ENCODE measurements at places on chromosomes 5 and 9.

GRCh38 chr9:128245421-128246151, 30.2 kb downstream of the GOLGA2 start:
- DNase-seq: no peak

GRCh38 chr9:132869266-132869665, 8.8 kb downstream of the AK8 start:
- DNase-seq: no peak

DNA sequence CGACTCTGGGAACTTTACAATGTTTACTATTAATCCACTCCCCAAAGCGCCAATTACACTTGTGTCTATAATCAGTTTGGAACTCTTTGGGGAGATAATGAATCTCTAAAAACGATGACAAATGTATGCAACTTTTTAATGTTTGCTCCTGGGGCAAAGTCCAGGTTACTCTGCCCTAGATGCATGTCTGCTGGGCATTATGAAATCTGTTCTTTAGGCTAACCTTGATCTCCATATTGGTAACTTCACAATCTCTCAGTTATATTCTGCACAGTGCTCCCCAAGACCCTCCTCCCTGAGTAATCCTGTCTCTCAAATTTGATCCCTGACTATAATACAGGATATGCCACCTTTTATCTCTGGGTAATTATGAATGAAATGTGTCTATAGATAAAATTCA, 152.2 kb upstream of the TRPM3 start:
- DNase-seq: no peak

- no peak for DNase-seq
These were observed 220.0 kb downstream of the MARCHF11 start for GRCh38 chr5:15959370-15960164.

DNA sequence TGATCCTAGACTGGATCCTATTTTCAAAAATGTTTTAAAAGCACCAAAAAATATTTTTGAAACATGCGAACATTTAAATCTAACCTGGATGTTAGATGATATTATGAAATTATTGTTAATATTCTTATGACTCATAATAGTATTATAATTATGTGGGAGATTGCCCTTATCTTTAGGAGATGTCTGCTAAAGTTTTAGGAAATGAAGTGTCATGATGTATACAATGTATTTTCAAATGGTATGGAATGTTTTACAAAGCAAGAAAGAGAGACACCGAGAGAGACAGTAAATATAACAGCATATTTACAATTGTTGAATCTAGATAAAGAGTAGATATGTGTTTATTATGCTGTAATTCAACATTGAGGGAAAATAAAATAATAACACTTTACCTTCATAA, 455.9 kb downstream of the ACTL7B start:
- DNase-seq: no peak

GRCh38 chr5:140677947-140678346, 4.6 kb upstream of the DND1 start:
- no peak for DNase-seq

GRCh38 chr5:159135896-159136531, 36.3 kb upstream of the EBF1 start:
- no peak for DNase-seq

- DNase-seq: no peak
These were observed 75.1 kb upstream of the SMIM23 start for GRCh38 chr5:171710451-171711024.

GRCh38 chr9:6564360-6564759, 81.2 kb downstream of the GLDC start:
- no peak for DNase-seq

DNA sequence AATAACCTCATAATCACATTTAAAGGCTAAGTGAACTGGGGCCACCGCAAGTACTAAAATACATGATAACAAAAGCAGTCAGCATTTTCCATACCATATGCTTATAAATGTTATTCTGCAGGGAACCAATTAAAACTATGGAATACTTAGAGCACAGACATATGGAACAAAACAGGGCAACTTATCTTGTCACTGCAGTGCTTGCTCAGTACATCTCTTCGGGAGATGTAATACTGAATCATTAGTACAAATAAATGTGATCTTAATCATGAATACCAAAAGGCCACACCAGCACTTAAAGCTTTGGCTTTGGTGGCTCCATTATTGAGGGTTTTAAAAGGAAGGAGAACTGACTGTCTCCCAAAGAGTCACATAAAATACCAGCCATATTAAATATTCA, 32.1 kb downstream of the PRUNE2 start:
- DNase-seq: no peak

DNA sequence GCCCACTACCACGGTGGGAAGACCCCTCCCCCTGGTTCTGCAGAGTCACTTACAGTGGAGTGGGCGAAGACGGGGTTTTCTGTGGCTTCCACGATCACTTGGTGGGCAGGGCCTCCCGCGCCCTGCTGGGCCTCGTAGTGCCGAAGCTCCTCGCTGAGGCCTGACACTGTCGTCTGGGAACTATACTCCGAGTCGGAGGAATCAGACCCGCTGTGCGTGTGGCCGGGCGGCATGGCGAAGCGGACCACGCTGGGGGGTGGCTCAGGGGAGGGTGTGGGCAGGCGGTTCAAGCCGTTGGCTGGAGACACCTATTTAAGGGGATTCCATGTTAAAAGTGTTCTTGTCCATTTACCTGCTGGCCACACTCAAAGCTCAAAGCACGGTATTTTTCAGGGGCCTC, 67.8 kb downstream of the PTCH1 start:
- no peak for DNase-seq

DNA sequence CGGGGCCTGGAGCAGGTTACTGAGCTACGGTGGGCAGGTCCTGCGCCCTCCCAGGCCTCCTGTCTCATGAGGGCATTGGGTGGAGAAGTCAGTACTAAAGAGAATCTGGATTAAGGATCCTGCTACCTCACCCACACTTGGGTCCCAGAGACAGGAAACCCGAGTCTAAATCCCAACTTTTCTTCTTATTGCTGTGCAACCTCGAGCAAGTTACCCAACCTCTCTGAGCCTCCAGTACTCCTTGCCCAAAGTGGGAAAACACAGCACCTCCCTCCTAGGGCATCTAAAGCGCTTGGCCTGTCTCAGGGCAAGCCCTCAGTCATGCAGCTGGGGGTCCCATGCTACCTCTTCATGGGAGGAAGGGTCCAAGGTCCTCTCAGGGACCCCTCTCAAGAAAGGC, 28.2 kb downstream of the ASS1 start:
- DNase-seq: no peak

DNA sequence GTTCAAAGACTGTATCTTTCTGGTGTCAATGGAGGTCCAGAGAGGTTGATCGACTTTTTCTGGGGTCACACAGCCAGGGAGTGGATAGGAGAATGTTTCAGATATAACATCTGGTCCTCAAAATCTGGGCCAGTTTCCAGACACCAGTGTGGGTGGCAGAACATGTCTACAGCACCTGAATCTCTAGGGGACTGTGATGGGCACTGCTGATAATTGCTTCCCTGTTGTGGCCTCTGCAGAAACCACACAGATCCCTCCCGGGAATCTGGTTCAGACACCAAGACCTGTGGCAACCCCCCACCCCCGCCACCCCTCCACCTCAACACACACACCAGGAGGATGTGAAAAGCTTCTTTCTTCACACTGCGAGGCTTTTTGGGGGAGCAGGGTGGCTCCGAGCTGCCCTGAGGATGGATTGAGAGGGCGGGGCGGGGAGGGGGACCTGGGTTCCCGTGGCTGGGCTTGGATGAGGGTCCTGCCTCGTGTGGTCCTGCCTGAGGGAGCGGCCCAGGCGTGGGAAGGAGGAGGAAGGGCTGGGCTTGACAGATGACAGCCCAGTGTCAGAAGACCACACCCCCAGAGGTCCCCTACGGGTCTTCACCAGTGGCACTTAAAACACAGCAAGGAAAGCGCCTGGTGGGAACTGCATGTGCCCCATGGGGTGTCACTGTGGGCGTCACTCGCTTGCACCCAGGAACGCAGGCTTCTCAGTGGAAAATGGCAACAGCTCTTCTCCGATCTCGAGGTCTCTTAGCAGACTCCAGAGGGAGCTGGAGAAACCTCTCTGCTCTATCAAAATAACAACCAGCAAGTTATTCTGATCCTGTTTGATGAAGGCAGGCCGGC, 55.2 kb downstream of the TRIP13 start:
- DNase-seq: no peak

GRCh38 chr9:79120941-79121340, 450.8 kb upstream of the TLE4 start:
- no peak for DNase-seq

DNA sequence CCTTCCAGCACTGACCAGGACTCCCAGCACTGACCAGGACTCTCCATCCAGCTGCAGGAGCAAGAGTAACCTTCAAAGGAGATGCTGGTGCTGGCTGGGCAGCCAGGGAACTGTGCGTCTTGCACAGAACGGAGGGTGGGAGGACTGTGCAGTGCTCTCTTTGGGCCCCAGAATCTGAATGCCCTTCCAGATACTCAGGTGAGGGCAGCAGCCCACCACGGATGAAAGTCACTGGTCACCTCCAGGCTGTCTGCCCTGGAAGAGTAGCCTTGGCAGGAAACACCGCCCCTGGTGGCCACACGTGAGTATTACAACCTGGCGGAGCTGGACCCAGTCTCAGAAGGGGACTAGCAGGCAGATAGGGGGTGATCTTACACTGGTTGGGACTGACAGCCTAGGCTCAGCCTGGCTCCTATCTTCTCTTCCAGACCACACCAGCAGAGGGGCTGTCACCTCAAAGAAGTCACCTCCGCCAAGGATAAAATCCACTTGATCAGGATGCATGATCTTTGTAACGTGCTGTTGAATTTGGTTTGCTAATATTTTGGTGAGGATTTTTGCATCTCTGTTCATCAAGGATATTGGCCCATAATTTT, 4.8 kb upstream of the SARDH start:
- peak; percentile 73 for DNase-seq

DNA sequence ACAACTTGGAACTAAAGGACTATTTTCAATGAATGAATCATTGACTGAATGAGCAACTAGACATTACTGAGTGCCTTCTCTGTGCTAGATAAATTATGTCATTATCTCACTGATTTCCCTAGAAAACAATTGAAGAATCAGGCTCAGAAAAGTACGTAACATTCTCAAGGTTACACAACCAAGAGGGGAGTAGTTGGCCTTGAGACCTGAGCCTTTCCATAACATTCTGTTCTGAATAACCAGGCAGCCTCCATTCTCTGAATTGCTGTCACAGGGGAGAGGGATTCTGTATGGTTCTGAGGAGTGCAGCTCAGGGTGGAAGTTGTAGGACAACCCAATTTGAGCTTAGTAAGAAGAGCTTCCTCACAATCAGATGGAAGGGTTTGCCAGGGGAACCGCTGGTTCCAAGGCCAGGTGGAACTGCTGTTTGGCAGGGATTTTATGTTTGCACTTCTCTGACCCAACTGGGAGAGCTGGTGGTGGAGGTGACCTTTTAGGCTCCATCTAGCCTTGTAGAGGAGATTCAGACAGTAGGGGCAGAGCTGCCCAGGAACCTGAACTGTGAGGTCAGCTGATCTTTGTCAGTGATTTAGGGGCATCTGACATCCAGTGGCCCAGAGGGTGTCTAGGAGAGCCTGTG, 16.3 kb downstream of the POLR1E start:
- no peak for DNase-seq

GRCh38 chr9:69468380-69468779, 143.4 kb downstream of the ENTREP1 start:
- DNase-seq: no peak

DNA sequence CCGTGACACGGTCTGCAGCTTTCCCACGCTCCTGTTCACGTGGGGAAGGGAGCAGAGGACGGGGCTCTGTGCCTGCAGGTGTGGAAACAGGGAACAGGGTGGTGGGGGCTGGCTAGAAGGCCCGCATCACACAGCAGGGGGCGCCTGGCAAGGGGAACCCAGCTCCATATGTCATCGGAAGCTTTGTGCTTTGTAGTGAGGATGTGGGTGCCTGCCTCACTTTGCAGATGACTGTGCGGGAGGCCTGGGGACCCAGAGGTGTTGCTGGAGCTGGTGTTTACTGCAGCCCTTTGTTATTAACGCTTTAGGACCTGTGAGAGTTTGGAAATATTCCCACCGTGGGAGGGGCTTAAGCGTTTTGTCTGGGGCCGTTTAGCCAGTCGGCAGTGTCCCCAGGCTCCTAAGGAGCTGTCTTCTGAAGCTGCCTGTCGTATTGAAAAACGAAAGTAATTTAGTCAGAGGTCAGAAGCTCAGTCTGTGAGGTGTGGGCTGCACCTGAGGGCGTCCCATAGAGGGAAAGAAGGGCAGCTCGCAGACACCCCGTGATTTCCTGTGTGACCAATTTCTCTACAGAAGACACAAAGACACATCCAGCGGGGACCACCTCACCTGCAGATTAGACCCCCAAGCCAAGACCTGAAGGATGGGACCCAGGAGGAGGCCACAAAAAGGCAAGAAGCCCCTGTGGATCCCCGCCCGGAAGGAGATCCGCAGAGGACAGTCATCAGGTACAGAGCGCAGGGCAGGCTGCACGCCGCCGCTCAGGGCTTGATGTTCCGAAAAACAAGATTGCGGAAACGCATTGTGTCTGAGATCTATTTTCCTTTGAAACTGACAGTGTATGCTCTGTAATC, 9.1 kb downstream of the MAN1B1 start:
- DNase-seq: peak; percentile 68

GRCh38 chr5:107519900-107520354, 150.8 kb downstream of the EFNA5 start:
- DNase-seq: no peak

GRCh38 chr5:90071066-90071465, 338.5 kb downstream of the CETN3 start:
- no peak for DNase-seq

DNA sequence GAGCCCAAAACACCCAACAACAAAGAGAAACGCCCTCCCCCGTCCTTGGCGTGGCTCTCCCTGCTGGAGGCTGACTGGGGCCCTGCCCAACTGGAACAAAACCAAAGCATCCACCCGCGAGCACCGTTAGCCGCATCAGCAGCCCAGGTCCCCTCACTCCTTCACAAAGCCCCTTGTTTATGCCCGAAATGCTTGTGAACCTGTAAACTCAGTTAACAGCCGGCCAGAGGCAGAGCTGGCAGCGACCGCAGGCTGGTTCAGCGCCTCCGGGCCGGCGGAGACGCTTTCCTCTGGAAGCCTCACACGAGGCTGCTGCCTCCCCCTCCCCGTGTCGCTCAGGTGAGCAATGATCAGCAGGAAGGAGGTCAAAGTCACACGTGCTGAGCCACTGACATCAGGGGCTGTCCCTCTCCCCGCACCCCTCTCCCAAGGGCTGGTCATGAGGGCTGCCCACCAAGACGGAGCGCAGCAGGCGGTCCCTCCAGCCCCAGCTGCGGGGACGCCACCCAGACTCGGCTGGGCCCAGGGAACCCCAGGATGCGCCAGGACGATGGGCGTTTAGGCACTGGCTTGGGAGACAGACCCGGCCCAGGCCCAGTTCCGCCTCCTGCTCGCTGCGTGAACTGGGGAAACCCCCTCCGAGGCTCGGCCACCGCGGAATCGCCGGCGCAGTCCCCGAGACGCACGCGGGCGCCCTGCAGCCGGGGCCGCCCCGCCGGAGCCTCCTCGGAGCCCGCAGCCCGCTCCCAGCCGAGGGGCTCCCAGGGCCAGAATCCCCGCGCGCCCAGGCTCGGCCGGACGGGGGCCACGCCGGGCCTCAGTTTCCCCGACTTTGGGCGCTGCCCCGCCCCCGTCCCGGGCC, 563 bp downstream of the SNAPC4 start:
- DNase-seq: no peak

- no peak for DNase-seq
These were observed 80.1 kb downstream of the ANKRD31 start for GRCh38 chr5:75156585-75156984.

- DNase-seq: peak; percentile 27
These were observed at the start of gene CORO2A for GRCh38 chr9:98192503-98193335. Gene CORO2A (minus strand): TSS chr9:98192637. CDS start chr9:98157660, 34,977 bp downstream.

- no peak for DNase-seq
These were observed 140.4 kb upstream of the FST start for GRCh38 chr5:53339962-53340540.

- DNase-seq: no peak
These were observed 37.8 kb downstream of the GLRX start for GRCh38 chr5:95784514-95785302.

GRCh38 chr9:96483733-96484390, 33.9 kb downstream of the HABP4 start:
- DNase-seq: no peak
